ENCODE measurements at places on chromosomes 6 and 20.

- no peak for DNase-seq
These were observed 5.6 kb downstream of the CYP24A1 start for GRCh38 chr20:54167909-54168872.

DNA sequence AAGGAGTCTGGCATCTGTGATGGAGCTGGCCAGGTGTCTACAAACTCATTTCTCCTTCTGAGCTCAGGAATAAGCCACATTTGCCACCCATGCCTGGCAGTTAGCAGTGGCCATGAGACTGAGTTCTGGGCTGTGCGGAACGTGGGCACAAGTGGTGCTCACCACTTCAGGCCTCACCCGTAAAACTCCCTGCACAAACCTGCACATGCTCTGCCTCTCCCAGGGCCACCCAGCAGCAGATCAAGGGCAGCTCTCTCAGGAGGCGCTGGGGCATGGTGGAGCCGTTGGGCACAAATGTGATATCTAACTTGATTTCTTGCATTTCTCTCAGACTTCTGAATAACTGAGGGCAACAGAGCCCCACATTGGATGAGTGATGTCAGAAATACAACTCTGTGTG is 269.5 kb downstream of the HIVEP2 start:
- no peak for DNase-seq

DNA sequence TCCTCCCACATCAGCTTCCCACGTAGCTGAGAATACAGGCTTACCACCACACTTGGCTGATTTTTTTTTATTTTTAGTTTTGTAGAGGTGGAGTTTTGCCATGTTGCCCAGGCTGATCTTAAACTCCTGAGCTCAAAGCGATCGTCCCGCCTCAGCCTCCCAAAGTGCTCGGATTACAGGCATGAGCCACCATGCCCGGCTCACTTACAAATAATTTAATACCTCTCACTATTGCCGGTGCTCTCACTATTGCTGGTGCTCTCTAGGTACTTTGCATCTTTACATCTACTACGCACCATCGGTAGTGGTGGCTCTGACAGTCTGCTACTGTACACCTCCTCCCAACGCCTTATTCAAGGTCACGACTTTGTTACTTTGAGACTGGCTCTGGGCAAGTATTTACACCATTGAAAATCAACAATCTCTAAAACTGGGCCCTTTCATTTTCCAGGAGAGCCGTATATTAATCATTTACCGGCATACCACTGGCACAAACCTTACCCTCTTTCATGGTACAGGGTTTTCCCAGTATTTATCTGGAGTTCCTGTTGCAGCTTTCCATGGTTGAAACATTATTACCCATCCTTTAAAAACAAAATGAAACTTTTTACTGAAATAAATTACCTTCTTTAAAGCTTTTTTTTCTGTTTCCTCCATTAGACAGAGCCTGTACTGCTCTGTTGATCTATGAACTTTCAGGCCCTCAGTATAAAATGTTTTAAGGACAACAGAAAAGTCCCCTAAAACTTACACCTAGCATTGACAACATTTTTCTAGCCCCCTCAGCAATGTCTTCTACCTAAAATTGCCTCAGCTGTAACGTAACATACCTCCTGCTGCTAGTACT is 259.6 kb upstream of the PLCB4 start:
- peak; percentile 21 for DNase-seq

DNA sequence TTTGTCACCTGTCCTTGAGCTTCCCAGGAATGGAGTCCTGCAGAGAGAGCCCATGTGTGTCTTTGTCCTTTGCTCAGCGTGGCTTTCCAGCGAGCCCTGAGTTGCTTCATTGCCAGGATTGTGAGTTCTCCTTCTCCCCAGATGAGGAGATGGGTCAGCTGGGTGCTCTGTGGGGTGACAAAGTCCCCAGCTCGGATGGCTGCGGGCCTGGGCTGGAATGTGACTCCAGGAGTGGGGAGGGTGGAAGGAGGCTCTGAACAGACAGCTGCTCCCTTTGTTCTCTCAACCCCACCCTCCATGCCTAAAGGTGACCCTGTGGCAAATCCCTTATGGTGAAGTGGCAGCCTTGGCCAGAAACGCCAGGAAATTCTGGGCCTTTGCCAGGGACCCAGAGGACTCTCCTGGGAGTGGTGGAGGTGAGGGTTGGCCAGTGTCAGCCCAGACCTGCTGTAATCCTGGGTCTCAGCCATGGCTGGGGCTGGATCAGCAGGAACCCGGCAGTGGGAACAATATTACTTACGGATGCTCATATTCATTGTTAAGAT is 44.4 kb upstream of the CST5 start:
- no peak for DNase-seq
